ENCODE measurements at places on chromosomes 7 and 10.

GRCh38 chr7:112300072-112300471, 93.6 kb downstream of the ZNF277 start:
- no peak for DNase-seq

DNA sequence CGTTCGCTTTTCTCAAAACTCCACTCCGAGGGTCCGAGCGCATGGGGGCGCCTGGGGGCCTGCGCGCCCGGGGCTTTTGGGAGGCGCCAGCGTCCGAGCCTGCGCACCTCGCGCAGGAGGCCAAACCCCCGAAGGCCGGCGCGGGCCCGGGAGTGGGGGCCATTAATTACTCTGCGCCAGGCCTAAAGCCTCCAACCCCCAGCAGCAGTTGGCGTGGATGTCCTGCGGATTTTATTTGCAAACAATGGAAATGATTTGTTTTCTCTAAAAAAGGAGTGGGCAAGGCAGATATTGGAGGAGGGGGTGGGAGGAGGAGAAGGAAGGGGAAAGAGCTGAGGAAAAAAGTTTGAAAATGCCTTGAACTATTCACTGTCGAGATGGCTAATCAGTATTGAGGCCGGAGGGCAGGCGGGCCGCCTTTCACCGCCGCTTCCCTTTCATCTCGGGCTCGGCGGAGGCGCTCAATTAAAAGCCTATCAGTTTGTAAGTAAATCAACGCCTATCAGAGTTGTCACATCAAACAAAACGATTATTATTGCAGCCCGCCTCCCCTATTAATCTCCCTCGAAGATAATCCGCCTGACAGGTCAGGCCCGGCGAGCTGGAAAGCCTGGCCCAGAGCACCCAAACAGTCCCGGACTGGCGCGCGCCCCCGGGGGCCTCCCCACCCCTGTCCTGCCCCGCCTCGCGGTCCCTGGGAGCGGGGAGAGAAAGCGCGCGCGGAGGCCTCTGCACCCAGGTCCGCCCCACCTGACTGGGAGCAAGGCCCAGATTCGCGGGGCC, 3.4 kb upstream of the ZNF503 start:
- DNase-seq = no peak

- peak; percentile 26 for DNase-seq
Observed at GRCh38 chr7:22452142-22452959, 47.6 kb downstream of the STEAP1B start.

GRCh38 chr10:12838995-12839927, 162.3 kb downstream of the CCDC3 start:
- no peak for DNase-seq

GRCh38 chr10:95246582-95247051, 44.2 kb downstream of the PDLIM1 start:
- DNase-seq = peak; percentile 84

DNA sequence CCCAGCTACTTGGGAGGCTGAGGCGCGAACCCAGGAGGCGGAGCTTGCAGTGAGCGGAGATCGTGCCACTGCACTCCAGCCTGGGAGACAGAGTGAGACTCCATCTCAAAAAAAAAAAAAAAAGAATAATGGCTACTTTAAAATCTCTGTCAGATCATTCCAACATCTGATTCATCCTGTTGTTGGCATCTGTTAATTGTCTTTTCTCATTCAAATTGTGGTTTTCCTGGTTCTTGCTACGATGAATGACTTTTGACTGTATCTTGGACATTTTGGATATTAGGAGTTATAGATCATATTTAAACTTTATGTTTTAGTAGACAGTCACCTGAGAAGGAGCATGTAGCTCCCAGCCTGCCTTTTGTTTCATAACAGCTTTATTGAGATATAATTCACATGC, 8.5 kb downstream of the TPST1 start:
- peak; percentile 22 for DNase-seq

- no peak for DNase-seq
Observed at GRCh38 chr10:133347710-133348517, 741 bp downstream of the PRAP1 start.

GRCh38 chr7:45126201-45126600, 14.7 kb upstream of the TBRG4 start:
- no peak for DNase-seq

- DNase-seq = no peak
Observed at GRCh38 chr7:37592366-37592765, 91.2 kb upstream of the GPR141 start.

GRCh38 chr10:97250952-97251351, 41.5 kb downstream of the ARHGAP19 start:
- no peak for DNase-seq

DNA sequence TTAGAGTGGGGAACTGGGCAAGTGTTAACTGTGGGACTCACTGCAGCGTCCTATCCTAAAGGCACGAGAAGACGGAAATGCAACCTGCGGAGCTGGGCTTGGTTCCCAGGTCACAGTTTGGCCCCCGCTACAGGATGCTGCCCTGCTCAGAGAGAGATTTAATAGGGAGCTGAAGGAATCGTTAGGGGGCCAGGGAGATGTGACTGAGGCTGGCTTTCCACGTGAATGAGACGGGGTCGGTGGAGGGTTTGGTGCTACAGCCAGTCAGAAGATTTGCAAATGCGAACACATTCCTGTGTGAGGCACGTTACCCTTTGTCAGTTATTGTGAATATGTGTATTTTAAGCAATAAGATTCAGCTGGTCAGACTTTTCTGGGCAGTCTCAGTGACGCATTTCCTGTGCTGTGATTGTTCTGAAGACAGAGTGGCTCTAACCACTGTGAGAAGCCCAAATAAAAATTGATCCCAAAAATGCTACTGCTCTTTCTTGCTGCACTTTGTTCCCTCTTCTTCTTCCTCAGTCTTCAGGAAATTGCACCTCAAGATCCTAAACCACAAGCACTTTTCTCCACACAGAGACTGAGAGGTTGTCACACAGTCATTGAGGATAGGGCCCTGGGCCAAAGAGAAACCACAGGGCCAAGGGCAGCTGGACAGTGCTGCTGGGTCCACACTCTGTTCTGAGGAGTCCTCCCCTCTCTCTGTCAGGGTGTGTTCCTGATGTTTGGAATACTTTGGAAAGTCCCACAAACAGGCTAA, 21.2 kb downstream of the CYP17A1 start:
- peak; percentile 75 for DNase-seq

DNA sequence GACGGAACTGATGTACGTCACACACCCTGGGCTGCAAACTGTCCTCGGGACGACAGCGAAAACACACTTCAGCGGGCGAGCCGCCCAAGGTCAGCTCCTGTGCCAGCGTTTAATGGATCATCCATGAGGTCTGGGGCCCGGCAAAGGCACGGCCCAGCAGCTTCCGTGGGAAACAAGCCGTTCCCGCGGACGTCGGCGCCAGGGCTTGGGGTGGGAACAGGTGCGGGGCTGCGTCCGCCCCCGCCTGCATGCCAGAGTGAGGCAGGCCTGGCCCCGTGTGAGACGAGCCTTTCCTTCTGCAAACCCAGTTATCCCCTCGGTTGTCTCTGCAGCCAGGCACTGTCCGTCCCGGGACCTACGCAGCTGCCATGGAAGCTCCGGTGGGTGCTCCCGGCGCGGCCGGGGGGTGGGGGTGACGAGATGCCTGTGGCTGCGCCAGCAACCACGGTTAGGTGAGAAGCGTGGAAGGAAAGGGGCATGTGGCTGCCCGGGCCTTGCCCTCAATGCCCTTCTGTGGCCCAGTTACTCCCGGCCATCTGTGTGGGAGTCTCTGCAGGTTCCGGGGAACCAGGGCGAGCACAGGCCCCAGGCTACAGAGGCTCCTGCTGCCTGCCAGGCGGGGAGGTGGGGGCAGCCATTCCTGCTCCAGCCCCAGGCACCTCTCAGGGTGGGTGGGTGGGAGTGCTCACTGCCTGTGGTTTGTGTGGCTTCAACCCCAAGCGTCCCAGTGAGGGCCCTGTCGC, 42.2 kb upstream of the PDGFA start:
- no peak for DNase-seq

DNA sequence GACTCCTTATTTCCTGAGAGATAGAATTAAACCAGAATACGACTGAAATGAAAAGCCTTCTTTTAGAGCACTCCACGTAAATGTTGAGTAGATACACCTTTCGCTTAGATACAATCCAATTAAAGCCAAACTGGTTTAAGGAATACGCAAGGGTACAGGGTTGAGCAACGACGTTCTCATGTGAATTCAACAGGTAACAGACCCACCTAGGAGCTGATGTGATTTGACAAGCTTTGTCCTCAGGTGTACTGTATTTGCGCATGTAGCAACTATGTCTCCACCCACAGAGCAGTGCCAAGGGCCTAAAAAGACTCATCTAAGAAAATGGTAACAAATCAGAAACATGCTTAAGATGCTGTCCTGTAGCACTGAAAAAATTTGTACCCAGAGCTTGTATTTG, 139.6 kb downstream of the GATA3 start:
- DNase-seq = no peak

DNA sequence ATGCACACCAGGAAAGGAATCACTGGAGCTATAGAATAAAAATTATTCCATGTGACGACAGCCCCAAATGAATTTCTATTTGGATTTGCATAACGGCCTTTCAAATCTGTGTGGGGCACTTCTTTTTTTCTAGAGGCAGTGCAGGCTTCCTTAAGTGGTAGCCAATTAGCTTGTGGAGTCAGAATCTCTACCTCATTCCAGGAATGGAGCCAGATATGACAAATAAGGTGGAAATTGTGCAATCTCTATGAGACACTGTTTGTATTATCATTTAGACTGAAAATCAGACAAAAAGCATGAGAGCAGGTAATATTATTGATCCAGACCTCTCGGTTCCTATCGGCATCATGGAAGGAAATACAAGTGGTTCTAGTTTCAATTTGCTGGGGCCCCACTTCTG, 78.7 kb downstream of the BEND7 start:
- peak; percentile 49 for DNase-seq

- DNase-seq = no peak
Observed at GRCh38 chr10:49325131-49325915, 26.4 kb downstream of the C10orf71 start.
